ENCODE measurements at places on chromosomes 7 and 10.

GRCh38 chr10:15200626-15201025, 32.1 kb upstream of the NMT2 start:
- DNase-seq = no peak

DNA sequence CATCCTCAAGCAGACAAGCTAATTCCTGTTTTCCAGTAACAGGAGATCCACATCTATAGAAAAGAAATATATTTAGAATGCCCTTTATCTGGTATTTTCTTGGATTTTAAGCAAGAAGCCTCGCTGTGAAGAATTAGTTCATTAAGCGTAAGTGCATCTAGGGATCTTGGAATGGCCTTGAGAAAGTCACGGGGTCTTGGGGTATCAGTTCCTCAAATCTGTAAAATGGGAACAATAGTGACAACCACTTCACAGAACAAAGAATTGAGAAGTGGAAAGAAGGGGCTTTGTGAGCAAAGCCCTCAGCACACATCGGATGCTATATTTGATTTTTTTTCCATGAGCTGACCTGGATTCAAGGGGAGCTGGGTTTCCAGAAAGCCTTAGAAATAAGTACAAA, 32.3 kb upstream of the WDFY4 start:
- no peak for DNase-seq

- DNase-seq = no peak
Observed at GRCh38 chr7:133613250-133613790, 360.4 kb downstream of the EXOC4 start.

DNA sequence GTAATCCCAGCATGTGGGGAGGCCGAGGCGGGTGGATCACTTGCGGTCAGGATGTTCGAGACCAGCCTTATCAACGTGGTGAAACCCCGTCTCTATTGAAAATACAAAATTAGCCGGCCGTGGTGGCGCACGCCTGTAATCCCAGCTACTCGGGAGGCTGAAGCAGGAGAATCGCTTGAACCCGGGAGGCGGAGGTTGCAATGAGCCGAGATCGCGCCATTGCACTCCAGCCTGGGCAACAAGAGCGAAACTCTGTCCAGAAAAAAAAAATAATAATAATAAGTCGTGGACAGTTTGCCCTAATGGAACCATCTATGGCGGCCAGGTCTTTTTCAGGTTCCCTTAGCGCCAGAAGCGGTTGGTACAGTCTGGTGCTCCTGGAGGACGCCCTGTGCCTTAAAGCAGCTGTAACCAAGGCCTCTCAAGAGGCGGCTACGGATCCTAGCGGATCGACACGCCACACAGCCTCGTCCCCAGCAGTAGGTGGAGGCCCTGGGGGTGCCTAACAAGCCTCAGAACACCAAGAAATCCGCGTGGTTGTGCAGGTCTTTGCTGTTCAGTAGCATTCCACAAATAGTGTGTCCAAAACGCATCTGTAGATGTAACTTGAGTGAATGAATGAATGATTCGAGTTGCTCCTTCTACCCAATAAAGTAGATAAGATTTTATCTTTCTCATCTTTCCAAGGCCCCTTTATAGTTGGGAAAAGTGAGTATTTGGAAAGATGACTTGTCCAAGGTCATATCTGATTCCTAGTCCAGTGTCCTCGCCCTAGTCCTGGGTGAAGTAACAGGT, 982 bp downstream of the PGAM1 start:
- no peak for DNase-seq

GRCh38 chr10:27857616-27858015, 112.0 kb upstream of the MKX start:
- DNase-seq = no peak

GRCh38 chr10:11387044-11387443, 224.4 kb downstream of the USP6NL start:
- no peak for DNase-seq

- DNase-seq = no peak
Observed at GRCh38 chr10:3749600-3749999, 35.4 kb downstream of the KLF6 start.

GRCh38 chr10:114279901-114280644, 41.0 kb downstream of the VWA2 start:
- DNase-seq = no peak

DNA sequence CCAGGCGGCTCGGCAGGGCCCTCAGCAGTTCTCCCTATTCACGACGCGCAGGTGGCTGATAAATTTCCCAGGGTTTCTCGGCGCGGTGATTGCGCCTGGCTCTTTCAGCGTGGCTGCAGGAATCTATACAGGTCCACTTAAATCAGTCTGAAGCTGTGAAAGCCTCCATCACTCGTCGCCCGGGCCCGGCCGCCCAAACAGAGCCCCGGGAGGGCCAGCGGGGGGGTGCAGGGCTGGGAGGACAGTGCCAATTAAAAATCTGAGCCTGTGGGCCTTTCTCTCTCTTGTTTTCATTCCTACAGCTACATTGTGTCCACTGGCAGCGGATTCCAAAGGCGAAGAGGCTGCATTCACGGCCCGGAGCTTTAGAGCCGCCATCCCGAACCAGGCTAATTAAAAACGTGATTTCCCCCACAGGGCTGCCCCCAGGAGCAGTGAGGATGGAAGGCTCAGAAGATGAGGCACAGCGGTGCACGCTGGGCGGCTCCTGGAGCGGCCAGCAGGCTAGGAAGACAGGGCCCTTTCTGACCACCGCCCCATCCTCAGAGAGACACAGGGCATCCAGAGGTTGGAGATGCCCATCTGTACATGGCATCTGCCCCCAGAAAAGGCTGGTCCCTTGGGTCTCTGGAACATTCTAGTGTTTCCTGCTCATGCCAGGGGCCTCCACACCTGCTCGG, 100.7 kb downstream of the FAM53B start:
- DNase-seq = no peak

GRCh38 chr7:27364344-27364758, 121.7 kb downstream of the EVX1 start:
- no peak for DNase-seq

GRCh38 chr10:74011017-74011416, 13.1 kb downstream of the VCL start:
- no peak for DNase-seq

GRCh38 chr10:101690461-101690860, 4.5 kb downstream of the FBXW4 start:
- DNase-seq = no peak

- no peak for DNase-seq
Observed at GRCh38 chr10:114708717-114709335, 50.8 kb upstream of the ABLIM1 start.

- no peak for DNase-seq
Observed at GRCh38 chr7:19121977-19122588, 4.6 kb upstream of the TWIST1 start.

DNA sequence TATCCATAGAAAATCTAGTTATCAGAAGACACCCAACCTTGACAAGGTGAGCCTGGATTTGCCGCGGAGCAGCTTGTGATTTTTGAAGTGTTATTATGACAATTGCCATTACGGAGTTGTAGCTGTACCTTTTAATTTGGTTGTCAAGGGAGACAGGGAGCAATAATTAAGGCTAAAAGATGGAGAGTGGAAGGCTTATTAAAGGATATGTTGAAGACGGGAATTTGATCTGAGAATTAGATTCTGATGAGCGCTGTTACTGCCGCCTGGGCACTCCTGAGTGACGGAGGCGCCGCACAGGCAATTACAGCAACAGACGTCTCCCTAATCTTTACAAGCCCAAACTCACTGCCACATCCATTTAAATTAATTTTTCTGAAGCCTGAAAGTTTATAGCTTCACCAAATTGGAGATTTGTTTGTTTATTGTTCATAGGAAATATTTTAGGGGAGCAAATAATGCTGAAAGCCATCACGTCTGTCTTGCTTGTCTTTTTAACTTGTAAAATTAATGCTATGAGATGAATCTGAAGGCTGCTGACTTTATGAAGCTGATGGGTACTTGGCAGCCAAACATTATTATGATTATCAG, 475.0 kb upstream of the ADARB2 start:
- DNase-seq = no peak

DNA sequence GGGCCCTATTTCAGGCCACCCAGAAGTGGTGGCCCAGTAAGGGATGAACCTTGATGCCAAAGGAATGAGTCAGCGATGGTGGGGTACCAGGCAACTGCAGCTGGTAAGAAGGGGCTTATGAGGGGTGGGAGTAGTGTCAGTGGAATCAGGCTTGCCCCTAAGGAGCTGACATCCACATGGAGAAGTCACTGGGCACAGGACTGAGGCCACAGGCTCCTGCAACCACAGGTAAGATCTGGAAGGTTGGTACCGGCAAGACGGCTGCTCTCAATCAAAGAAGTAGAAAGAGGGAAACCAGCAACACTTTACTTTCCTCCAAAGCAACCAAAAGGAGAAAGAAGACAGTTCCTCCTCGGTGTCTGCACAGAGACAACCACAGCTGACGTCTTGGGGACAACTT, 2.5 kb downstream of the GCK start:
- no peak for DNase-seq

DNA sequence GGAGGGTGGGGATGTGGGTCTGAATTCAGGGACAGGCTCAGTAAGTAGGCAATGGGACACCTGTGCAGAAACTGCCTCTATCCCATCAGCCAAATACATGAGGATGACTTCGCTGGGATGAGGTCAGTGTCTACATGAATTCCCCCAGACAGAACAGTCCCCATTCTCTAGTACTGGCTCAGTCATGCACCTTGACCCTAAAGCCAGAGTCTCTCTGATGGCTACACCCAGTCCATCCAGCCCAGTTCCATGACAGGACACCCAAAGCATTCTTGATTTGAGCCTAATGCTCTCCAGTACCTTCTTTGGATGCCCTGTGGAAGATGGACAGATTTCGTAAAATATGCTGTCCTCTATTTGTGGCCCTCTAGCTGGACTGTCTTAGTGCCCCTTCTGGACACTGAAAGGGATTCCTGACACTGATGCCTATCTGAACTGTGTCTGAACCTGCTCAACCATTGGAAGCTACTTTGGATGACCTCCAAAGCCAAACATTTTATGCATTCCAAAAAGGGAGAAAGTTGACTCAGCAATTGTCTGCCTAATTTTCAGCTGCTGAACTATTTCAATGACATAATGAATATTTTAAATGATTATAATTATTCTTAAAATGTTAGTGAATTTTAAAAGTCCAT, 14.6 kb downstream of the SFRP4 start:
- DNase-seq = no peak

- no peak for DNase-seq
Observed at GRCh38 chr7:139861803-139862202, 32.7 kb downstream of the TBXAS1 start.

DNA sequence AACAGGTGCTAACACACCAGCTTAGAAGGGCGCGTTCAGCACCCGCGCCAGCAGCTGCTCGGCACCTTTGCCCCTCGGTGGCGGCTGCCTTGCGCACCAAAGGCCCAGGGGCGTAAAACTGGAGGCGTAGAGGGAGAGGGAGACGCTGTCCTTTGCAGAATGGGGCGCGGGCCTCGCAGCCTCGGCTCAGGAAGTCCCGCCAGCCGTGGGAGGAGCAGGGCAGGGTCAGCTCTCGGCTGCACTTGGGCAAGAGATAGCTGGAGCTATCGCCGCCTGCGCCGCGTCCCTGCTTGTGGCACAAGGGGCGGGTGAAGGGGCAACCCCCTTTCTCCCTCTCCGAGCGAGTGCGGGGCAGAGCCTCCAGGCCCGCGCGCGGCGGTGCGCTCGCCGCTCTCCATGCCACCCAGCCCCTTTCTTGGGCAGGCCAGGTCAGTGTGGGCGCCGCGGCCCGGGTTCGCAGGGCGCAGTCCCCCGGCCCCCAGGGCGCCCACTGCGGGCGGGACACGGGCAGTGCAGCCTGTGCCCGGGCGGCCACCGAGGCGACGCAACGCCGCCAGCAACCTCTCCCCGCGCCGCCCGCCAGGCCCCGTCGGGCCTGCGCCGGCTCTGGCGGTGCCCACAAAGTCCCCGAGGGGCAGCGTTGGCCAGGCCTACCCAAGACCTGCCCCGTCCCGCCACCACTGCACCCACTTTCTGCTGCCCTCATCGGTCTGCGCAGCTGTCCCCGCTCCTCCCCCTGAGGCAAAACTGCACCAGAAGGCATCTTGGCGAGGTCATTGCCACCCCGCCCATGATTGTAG, 4.1 kb downstream of the NEUROD6 start:
- DNase-seq = no peak

All from CD4-positive, alpha-beta T cell treated with Interleukin-2 at 100 ng/mL for 4 hours (primary cell).